ENCODE measurements at places on chromosomes 1 and 21. TPM values are rescaled to one million over a fixed set of nuclear protein-coding genes. Genes with fewer than 3 reads are reported as not detected.

- no peak for DNase-seq
Measured at GRCh38 chr1:110266834-110267233, 56.7 kb downstream of the KCNC4 start.

SPRR4 gene
- not detected for total RNA-seq

LRRC71 gene
- 1.2 TPM for total RNA-seq

ACOT11 gene
- 5.4 TPM for total RNA-seq

MRAP gene
- total RNA-seq: not detected

DNA sequence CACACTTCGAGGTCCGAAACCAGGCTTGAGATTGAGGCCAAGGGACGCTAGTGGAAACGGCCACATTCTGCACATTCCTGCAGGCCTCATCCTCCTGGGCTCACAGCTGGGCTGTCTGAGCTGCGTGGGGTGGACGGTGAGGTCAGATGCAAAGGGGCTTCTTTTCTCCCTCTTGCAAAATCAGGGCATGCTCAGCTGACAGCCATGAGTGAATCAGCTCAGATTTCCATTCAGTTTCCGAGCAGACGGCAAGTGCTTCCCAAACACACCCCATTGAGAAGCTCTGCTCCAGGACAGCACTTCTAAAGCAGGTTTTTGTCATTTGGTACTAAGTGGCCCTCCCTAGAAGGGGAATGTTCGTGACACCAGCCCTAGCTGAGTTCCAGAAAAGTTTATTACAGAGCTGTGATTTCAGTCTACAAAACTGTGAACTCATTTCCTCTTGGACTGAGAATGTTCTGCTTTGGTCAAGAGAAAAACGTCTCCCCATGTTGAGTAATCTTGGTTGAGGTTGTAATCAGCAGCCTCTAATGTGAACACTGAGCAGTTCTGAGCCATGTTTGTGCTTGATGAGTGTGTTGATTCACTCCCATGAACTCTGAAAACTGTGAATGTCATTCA is 10.0 kb downstream of the PDPN start:
- DNase-seq: no peak

GRCh38 chr1:12600335-12600734 is 17.7 kb downstream of the DHRS3 start:
- no peak for DNase-seq

- no peak for DNase-seq
Measured at GRCh38 chr1:52636721-52637695, 4.0 kb downstream of the SHISAL2A start.

MMEL1 gene
- 1.1 TPM for total RNA-seq

DNA sequence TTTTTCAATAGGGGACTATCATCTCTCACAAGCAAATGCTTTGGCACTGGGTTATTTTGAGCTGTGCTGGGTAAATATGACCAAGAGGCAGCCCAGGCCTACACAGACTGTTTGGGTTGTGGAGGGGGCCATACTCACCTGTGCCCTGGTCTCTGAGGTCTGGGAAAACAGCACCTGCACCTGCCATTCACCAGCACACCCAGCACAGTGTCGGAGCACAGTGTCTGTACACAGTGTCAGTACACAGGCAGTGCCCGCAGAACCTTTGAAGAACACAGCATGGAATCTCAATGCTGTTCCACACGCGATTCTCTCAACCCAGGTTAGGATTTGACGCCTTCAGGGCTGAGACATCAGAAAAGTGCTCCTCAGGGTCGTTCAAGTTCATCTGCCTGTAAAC is 35.0 kb upstream of the FAM89A start:
- no peak for DNase-seq

All from endothelial cell of umbilical vein (primary cell).